Thymus (tissue), 14 donors: ENCODE measurements at places on chromosomes 11 and 22.

GRCh38 chr11:101866619-101867491 is 48.0 kb upstream of the CEP126 start:
- DNase-seq: no peak

DNA sequence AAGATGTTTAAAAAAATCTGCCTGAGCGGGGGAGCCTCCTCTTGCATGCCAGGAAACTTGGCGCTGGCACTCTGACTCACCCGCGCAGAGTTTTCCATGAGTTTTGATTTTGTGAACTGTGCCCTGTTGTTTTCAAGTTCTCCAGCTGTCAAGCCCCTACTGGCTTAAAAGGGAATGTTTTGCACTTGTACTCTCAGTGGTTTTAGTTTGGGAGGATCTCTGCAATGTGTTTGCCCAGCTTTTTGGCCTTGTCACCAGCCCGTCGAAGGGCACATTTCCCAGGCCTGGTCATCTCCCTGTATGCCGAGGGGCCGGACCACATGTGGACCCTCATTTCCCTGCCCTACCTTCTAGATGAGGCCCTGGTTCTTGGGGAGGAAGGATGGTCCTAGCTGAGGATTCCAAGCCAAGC is 12.2 kb downstream of the MRGPRF start:
- DNase-seq: no peak

GRCh38 chr11:66920978-66921784 is 37.0 kb downstream of the PC start:
- DNase-seq: no peak

GRCh38 chr11:85941380-85941973 is 86.3 kb downstream of the CCDC83 start:
- DNase-seq: no peak
